ENCODE measurements at places on chromosomes 5 and 9. TPM values are rescaled to one million over a fixed set of nuclear protein-coding genes. Genes with fewer than 3 reads are reported as not detected.
A peak's percentile ranks its signal among the peaks of the same experiment; 100 is the strongest.

DNA sequence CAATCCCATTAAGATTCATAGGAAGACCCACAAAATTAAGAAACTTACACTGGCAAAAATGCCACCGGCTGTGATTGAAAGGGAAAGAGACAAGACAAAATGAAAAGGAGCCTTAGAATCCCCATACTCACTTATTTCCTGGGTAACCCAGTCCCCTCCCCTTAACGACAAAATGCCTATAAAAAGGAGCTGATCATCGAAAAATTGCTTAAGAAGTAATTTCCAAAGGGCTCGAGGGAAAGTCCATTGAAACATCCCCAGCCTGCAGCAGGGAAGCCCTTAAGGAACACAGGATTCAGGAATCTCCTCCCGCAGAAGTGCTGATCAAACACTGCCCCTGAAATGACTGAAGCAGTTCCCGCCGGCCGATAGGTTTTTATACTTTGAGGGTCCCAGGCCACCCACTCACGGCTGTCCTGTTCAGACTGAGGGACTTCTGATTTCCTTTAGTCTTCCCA lies 677 bp upstream of the ZNF79 start:
- DNase-seq, result no peak

DNA sequence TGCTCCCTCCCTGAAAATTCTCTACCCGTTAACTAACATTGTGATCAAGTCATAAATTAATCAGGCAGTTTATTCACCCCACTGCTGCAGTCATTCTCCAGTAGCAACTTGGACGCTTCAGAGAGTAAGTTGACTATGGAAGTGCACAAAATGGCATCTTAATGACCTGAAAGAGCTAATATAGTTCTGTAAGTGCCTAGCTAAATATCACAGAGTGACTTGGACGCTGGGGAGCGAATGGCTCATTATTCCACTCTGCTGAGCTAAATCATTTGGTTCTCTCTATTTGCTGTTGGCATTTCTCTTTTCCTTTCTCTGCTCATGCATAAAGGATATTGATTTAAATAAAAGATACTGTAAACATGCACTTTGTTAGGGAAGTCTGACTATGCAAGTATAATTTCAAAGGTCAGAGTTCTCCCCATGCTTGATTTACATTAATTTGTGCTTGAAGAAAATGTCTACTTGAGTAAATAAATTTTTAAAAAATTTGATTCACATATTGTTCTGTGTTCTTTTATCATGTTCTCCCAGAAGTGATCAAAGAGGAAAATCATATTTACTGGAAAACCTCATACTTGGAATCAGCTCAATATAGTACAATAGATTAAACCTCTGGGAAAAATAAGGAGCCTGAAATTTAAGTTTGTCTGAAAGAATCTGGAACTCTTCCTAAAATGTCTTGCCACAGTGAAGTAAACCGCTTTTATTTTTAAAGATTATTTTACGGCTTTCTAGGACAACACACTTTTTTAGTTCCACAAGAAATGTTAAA lies 169.5 kb upstream of the HAPLN1 start:
- no peak for DNase-seq

- no peak for DNase-seq
Measured at GRCh38 chr9:137634016-137634415, 15.2 kb downstream of the EHMT1 start.

GRCh38 chr5:1492757-1493156 lies 31.0 kb downstream of the LPCAT1 start:
- peak; percentile 53 for DNase-seq

GRCh38 chr5:68149189-68149588 lies 66.4 kb upstream of the PIK3R1 start:
- no peak for DNase-seq

GRCh38 chr5:80141147-80141671 lies 106.1 kb downstream of the THBS4 start:
- no peak for DNase-seq

DNA sequence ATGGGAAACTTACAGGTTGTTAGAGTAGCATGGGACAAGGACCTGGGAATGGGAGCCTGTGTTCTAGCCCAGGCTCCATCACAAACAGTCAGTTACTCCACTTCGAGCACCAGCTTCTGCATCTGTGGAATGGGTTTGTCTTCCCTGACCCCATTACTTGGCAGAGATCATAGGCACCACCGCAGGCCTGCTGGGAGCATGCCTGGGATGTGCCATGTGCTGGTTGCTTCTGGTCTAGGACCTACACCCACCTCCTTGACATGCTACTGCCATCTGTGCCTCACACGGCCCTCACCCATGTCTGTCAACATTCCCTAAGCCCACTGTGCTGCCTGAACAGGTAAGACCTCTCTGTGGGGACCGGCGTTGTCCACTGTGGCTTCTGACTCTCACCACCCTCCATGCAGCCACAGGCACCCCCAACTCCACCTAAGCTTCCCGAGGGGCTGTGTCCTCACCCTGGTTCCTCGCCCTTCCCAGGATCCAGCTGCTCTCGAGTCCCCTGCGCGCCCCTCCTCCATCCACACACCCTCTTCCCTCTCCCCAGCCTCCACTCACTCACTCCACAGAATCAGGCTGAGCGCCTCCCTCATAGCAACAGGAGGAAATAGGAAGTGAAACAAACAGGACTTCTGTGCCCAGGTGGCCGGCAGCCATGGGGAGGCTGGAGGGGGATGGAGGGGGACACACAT lies 85.9 kb upstream of the FAM120A start:
- no peak for DNase-seq

DNA sequence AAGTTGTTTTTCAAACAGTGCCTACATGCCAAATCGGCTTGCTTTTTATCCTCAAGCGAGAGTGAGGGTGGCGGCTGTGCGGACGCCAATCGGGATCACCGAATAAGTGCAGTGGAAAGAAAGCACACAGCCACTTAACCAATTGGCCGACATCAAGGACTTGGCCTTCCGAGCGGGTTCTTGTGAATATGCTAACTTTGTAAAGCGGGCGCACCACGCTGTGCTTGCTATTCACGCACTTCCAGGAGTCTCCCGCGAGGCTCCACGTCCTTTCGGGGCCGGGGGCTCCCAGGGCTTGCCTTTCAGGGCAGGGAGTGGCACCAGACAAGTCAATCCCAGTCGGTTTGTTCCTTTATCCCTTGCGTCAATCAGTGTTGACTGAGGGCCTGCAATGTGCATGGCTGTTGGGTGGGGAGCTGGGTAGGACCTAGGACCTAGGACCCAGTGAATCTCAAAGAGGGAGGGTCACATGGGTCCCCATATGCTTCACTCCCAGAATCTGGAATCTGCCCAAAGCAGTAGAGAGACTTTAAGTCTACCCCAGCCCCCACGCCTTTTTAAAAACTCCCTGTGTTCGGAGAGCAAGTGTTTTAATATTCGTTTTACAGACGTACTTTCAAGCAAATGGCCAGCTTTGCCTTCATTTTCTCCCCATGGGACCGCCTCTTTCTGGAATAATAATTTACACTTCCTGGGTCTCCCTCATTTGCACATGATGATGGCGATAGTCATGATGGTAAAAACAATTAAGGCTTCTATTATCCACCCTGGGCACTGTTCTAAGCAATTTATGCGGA lies 2.0 kb upstream of the GCNT4 start:
- no peak for DNase-seq

DNA sequence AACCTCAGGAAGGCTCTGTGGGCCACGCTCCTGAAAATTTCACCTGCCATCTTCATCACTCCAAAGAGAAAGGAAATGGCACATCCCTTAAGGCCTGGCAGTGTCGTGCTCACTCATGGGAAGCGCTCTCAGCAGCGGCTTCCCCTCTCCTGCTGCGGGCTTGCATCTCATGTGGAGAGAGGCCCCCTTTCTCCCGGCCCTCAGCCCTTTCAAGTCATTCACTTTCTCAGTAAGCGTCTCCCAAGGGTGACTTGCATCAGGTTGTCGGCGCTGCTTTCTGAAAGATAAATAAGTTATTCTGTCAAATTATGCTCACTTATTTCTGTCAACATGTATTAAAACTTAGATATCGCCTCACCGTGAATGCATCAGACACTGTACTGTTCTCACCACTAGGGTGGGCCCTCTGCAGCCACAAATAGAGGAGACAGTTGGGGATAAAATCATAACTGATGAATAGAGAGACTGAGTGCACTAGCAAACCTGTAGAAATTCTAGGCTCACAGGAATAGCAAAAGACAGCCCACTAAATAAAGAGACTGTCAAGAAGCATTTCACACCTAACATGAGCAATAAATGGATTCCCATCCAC lies 174.6 kb downstream of the RFK start:
- DNase-seq, result no peak

DNA sequence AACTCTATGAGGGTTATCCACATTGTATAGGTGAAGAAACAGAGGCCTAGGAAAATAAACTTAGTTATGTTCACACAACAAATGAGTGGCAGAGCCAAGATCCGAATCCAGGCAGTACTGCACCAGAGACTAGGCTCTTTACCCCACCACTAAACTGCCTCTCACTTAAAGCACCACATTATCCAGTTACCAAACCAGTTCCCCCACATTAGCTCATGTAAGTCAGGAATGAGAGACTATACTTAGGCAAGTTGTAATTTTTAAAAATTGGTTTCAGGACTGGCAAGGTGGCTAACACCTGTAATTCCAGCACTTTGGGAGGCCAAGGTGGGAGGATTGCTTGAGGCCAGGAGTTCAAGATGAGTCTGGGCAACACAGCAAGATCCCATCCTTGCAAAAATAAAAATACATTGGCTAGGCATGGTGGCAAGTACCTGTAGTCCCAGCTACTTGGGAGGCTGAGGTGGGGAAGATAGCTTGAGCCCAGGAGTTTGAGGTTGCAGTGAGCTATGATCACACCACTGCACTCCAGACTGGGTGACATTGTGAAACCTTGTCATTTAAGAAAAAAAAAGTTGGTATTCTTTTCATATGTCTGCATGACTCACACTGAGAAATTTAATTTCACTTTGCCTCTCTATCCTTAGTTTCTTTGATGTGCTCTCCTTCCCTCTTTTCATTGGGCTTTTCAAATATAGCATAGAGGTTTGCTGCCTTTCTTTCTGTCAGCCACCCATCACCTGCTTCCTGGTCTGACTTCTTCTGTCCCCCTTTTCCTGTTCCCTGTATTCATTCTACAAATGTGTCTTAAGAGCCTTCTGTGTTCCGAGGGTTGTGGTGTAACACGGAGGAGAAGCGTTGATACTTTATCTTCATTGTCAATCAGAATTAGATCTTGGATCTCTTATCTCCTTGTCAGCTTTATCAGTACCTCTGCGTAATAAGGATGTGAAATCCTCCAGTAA lies 64.7 kb downstream of the ERMP1 start:
- DNase-seq, result no peak

Gene SLC25A51
- 30.8 TPM for total RNA-seq

Gene FAM163B
- total RNA-seq, result not detected

Gene GFI1B
- total RNA-seq, result not detected

Data from activated naive CD8-positive, alpha-beta T cell treated with anti-CD3 and anti-CD28 coated beads, Interleukin-2, amount 10 ng/mL, durations not matched to agents 7 days and 5 days (primary cell).